NCI-H2107 (cell line): ENCODE measurements at places on chromosomes 13 and 19.

DNA sequence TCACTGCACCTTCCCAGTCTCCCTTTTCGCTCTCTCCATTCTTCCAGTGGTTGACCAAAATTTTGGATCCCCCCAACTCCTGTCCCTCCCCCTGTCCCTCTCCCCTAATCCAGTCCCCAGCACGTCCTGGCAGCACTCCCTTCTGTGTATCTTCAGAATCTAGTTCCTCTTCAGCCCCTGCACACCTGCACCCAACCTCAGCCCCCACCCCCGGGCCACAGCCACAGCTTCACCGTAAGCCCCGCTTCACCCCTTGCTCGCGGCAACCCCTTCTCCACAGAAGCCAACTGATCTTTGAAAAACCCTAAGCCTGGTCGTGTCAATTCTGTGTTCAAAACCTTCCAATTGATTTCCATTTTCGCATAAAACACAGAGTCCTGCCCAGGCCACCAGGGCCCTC lies 35.5 kb upstream of the SLC15A1 start:
- no peak for DNase-seq

- no peak for DNase-seq
Observed at GRCh38 chr19:49875857-49876421, 1.2 kb downstream of the AKT1S1 start.

GRCh38 chr19:48085076-48085475 lies 25.5 kb downstream of the PLA2G4C start:
- DNase-seq, result no peak

- DNase-seq, result no peak
Observed at GRCh38 chr19:43474986-43475705, 9.7 kb upstream of the LYPD3 start.

DNA sequence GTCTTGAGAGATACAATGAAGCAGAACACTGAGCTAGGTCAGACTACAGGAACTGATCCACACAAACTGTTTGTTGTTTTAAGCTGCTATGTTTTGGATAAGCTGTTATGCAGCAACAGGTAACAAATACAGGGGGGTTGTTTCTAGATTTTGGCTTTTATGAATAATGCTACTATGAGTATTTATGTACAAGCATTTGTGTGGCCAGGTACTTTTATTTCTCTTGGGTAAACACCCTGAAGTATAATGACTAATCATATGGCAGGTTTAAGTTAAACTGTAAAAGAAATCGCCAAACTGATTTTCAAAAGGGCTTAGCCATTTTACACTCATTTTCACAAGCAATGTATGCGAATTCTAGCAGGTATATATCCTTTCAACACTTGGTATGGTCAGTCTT lies 166.0 kb downstream of the DNAJC3 start:
- no peak for DNase-seq

DNA sequence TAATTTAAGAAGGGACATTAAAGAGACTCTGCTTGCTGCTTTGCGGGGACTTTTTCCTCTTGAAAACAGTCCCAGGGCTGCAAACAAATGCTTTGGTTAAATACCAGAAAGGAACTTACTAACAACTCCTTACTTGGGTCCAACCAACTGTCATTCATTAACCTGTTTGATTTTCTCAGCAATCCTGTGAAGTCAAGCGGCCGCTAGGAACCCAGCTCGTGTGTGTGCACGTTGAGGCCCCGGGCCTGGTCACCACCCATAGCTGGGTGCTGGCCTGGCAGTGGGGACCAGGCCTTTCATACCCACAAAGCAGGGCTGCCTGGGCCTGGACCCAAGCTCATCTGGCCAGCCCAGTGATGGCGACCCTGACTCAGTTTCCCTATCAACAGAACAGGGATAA lies 50.7 kb downstream of the C1QTNF9 start:
- DNase-seq, result no peak

- DNase-seq, result no peak
Observed at GRCh38 chr19:10805758-10806247, 30.2 kb downstream of the TMED1 start.

DNA sequence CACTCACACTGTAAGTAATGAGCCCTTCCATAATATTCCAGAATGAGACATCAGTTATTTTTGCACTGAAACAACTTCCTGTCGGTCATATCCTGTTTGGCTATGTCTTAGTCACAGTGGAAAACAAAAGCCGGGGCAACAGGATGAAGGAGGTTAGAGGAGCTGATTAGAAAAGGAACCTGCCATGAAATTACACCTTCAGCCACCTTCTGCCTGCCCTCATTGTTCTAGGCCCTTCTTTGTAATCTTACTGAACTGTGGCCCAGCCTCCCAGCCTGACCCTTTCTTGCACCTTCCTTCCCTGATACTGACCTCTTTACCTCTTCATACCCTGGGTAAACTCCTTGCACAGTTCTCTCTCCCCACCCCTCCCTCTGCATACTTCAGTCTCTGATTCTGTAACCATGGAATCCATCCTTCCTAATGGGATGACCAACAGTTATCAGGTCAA lies 67.3 kb downstream of the DOCK9 start:
- no peak for DNase-seq

- DNase-seq, result no peak
Observed at GRCh38 chr19:39046037-39046821, 13.9 kb upstream of the FBXO27 start.

GRCh38 chr19:42281146-42281826 lies 12.2 kb downstream of the CIC start:
- DNase-seq, result no peak

DNA sequence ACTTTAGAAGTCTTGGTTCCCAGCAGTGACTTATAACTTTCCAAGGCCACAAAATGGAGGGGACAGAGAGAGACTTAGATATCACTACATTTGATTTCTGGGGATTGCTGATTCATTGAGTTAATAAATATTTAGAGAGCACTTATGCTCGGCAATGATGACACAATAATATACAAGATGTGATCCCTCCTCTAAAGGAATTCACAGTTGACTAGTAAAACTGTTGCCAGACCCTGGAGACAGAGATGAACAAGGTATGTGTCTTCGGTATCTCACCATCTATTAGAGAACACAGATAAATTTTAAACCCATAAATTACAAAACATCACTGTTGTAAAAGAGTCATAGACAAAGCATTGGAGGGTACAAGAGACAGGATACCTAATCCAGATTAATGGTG lies 437.5 kb downstream of the FOXO1 start:
- DNase-seq, result no peak

DNA sequence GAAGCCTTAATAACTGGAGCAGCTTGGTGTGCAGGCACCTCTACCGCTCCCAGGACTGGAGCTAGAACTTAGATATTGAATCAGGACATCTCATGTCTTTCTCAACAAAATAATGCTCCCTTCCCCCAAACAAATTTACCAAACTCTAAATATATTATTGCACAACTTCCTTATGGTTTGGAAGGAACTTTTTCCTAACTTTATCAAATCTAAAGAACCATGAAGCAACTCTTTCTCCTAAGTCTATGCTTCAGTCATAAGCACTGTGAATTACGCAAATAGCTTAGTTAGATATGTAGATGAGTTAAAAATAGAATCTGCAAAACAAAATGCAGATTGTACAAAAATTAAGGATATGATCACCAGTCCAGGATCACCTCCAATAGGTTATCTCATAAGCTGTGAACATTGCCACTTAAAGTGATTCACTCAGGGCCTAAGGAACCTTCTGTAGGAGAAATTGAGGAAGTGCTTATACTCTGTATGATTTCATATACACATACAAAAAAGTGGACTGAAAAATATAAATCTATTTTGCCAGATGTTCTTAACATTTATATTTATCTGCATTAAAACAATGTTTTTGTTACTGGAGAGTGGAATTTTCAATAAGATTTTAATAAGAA lies 20.4 kb upstream of the MAB21L1 start:
- no peak for DNase-seq

DNA sequence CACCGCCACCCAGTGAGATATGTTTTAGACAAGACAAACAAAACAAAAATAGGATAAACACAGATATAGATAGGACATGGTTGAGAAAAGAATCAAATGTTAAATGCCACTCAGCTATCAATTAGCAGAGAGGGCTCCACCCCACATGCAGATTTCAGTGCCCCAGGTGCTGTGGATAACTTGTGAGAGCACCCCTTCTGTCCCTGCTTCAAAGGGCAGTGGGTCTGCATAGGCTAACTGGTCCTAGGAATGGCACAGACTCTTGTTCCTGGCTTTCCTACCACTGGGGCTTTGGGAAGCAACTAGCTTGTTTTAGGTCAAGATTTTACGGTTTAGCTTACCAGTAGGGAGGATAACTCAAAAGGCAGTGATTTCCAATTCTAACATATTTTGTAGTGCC lies 460.3 kb downstream of the TSHZ3 start:
- no peak for DNase-seq

DNA sequence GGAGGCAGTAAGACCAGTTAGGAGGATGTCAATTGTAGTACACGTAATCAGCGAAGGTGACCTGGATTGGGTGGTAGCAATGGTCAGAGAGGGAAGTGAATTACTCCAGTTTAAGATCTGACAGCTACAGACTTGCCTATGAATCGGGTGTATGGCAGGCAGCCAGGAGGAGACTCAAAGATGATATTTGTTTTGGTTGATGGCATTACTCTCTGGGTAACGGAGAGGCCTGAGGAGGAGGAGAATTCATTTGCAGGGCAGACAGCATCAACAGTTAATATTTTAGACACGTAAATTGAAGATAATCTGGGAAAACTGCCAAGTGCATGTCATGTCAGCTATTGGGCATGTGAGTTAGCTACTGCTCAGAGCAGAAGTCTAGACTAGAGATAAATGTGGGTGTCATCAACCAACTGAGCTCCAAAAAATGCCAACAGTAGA lies 109.2 kb downstream of the SGCG start:
- DNase-seq, result no peak

- DNase-seq, result no peak
Observed at GRCh38 chr13:98338310-98338709, 161.2 kb upstream of the RNF113B start.

DNA sequence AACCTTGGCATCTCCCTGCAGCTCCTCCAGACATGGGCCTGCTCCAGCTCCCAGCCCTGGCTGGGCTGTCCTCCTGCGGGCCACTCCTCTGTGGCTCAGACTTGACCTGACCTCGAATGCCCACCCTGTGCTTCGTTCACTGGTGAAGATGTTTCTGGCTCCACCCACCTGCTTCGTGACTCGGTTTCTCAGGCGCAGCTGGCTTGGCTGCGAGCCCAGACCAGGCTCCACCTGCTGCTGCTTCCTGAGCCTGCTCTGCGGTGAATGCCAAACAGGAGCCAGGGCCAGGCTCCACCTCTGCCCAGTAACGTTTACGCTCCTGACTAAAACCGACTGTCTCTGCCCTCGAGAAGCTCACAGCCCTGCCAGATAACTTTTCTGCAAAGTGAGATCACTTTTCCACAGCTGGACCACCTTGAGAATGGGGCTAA lies 8.9 kb upstream of the RSPH6A start:
- DNase-seq, result peak; percentile 62

GRCh38 chr13:74111901-74112824 lies 22.0 kb downstream of the KLF12 start:
- DNase-seq, result no peak

GRCh38 chr13:23778879-23779278 lies 110.3 kb downstream of the MIPEP start:
- no peak for DNase-seq

DNA sequence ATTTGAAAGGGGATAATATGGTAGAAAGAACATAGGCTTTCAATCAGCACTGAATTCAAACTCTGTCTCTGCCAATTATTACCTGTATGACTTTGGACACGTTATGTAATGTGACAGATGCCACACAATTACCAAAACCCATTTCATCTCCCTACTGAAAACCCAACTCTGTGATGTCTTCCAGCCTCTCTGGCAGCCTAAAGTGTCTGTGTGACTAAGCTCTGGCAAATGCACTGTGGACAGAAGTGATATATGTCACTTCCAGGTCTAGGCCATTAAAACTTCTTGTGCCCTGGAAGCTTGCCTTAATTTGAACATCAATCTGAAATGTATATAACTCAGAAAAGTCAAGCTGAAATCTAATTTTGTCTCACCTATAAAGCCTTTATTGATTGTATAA lies 552.0 kb downstream of the RFC3 start:
- no peak for DNase-seq

DNA sequence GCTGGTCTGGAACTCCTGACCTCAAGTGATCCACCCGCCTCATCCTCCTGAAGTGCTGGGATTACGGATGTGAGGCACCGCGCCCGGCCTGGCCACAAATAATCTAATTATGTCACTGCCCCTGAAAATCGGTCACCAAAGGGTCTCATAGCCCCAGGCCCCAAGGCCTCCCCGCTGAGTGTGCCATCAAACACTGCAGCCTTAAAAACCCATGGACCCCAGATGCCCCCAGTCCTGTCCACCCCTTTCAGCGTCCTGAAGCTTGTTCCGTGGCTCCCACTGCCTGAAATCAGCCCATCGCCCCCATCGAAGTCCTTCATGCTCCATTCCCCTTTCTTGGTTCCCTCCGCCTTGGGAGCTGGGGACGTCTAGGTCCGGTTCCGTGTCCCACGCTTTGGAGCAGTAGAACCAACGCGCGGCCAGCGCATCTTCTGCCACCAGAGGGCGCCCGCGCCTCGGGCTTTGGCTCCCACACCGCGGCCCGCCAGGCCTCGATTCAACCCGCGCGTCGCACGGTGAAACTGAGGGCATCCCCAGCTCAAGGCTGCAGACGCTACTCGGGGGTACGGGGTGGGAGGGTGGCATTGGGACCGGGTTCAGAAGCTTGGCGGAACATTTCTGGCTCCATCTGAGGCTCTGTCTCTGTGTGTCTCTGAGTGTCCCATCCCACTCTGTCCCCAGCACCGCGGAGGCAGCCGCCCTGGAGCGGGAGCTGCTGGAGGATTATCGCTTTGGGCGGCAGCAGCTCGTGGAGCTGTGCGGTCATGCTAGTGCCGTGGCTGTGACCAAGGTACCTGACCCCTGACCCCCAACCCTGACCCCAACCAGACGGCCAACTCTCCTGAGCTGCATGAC lies 3.5 kb downstream of the YJEFN3 start:
- peak; percentile 59 for DNase-seq

DNA sequence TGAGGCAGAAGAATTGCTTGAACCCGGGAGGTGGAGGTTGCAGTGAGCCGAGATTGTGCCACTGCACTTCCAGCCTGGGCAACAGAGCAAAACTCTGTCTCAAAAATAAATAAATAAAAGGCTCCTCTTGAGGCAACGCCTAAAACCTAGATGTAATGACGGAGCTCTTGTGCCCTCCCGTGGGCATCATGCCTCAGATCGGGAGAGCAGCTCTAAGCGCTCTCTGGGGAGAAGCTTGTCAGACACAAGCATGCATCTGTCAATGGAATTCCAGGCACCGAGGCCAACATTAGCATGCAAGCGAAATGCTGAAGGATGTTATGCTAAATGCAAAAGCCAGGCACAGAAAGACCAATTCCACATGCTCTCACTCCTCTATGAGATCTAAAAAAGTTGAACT lies 45.6 kb upstream of the MRI1 start:
- peak; percentile 82 for DNase-seq

DNA sequence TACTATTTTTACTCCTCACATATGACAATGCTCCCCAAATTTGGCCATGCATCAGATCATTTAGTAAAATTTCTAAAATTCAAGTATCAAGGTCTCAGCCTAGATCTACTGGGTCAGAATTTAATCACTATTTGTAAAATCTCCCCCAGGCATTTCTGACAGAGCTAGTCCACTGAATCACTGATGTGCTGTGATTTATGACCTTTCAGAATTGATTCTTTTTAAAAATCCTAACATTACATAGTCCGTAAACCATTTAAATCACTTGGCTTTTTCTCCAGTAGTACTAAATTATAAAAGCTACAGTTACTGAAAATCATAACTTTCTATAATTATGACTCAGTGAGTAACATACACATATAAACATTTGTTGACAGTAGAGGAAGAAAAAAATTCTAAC lies 92.8 kb upstream of the RAP2A start:
- no peak for DNase-seq
